Stimulated activated CD8-positive, alpha-beta memory T cell treated with anti-CD3 and anti-CD28 coated beads, Interleukin-4, amount 100 ng/mL, for 24 hours (primary cell): ENCODE measurements at places on chromosomes 4 and X.
A peak's percentile ranks its signal among the peaks of the same experiment; 100 is the strongest.

- DNase-seq: no peak
These were observed 971.1 kb upstream of the HS3ST1 start for GRCh38 chr4:12399781-12400180.

- no peak for DNase-seq
These were observed 45.7 kb upstream of the DCLK2 start for GRCh38 chr4:150032541-150032940.

GRCh38 chr4:137206781-137207180, 325.5 kb downstream of the PCDH18 start:
- DNase-seq: no peak

- no peak for DNase-seq
These were observed 323.4 kb upstream of the SLC7A11 start for GRCh38 chr4:138565576-138565975.

- DNase-seq: no peak
These were observed 25.4 kb upstream of the IL2 start for GRCh38 chr4:122481766-122482405.

DNA sequence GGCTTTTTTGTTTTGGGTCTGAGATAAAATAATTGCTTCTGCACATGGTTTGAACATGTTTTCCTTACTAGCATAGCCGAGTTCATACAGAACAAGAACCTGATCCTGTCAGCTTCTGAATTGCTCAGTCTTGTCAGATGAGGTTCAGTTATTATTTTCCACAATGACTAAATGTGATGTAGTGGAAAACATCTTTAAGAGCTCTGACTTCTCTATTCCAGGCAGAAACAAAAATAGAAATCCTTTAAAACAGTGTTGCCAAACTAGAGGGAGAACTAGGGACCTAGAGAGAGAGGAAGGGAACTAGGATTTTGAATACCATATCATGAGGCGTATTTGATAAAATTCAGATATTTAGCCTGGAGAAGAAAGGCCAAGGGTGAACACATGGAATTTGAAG, 2.0 kb downstream of the ATP6AP2 start:
- DNase-seq: no peak

DNA sequence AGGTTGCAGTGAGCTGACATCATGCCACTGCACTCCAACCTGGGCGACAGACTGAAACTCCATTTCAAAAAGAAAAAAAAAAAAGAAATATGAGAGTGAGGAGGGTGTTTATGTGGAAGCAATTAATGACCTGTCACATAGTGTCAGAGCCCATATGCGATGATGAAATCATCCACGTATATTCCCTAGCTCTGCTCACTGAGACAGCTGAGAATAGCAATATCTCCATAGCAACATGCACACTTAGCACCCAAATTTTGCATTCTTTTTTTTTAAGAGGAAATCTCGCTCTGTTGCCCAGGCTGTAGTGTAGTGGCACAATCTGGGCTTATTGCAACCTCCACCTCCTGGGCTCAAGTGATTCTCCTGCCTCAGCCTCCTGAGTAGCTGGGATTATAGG, 31.5 kb upstream of the OPHN1 start:
- DNase-seq: no peak

GRCh38 chr4:8176547-8177399, 18.2 kb upstream of the ABLIM2 start:
- no peak for DNase-seq

- DNase-seq: no peak
These were observed 54.0 kb downstream of the TBC1D9 start for GRCh38 chr4:140702096-140702757.

- DNase-seq: peak; percentile 15
These were observed 921 bp upstream of the SETD7 start for GRCh38 chr4:139556724-139557555.

DNA sequence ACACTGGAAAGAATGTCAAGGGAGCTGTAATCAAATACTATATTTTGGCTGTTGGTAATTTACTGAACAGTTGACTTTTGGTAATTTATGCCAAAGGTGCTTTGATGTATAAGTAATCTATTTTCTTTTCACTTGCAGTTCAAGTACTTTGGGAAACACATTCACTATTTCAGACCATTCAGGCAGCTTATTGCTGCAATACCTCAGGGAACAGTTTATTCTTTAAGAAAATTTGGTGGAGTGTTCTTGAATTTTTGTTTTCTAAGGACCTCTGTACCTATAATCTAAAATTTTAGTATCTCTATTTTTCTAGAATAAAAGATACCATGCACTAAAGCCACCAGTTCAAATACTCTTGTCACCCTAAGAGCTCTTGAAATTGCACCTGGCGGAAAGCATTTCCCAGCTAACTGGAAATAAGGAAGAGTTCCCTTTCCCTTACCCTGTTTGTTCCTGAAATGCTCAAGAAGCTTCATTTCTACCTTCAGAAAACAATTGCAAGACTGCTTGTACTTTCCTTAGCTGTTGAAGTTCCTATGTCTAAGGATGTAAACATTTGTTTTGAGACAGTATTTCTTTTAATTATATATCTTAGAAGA, 633.5 kb upstream of the FAT1 start:
- DNase-seq: no peak
